ENCODE measurements at places on chromosomes 2 and 18.

GRCh38 chr2:128291161-128291843 is 27.4 kb downstream of the HS6ST1 start:
- DNase-seq: no peak

- peak; percentile 62 for DNase-seq
Observed at GRCh38 chr2:183371545-183371944, 247.3 kb downstream of the NUP35 start.

DNA sequence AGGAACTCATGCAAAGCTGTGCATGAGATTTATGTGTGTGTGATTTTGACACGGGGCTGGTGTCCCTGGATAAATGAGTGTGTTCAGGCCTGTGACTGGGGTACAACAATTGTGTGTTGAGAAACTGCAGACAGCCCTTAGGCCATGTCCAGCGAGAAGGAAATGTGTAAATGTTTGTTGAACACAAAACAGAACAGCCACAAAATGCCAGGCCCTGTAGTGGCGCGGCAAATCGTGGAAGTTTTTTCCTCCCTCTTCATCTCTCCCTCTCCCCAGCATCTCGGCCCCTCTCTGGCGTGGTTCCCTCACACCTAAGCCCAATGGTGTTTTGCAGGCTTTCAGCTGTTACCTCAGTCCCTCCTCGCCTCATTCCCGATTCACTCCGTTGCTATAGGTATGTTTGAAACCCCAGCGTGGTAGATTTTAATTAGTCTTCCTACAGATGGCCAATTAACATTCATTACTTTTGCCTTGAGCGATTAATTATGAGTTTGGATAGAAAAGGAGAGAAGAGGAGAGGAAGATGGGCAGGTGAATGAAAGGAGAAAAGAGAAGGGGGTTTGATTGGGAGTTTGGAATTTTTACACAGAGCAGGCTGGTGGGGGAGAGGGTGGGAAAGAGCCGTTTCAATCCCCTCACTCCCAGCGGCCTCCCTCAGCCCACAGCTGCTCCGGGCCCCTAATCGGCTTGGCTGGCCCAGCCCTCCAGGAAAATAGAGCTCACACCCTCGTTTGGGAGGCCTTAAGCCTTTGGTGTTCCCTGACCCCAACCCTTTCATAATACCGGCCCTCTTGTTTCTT is 10.8 kb downstream of the SPR start:
- DNase-seq: no peak

GRCh38 chr2:75614162-75614651 is 32.4 kb upstream of the MRPL19 start:
- no peak for DNase-seq

- no peak for DNase-seq
Observed at GRCh38 chr18:5964108-5964507, 68.8 kb upstream of the TMEM200C start.

GRCh38 chr2:186098821-186099220 is 360.2 kb downstream of the FSIP2 start:
- DNase-seq: peak; percentile 23
